Kidney (tissue), 22 donors: ENCODE measurements at places on chromosomes 13 and 19.

DNA sequence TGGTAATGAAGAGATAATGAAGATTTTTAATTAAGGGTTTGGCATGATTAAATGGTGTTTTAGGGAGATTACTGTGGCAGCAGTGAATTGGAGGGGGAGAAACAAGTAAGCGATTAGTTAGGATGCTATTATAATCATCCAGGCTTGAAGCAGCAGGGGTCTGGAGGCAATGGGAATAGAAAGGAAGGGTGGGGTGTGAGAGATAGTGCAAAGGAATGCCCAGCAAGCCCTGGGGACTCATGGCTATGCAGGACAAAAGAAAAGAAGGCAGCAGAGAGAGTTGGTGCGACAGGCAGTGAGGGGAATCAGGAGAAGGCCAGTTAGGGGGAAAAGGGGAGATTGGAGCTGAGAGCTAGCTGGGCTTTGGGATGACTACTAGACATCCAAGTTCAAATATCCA is 34.5 kb downstream of the SOX21 start:
- DNase-seq: no peak

DNA sequence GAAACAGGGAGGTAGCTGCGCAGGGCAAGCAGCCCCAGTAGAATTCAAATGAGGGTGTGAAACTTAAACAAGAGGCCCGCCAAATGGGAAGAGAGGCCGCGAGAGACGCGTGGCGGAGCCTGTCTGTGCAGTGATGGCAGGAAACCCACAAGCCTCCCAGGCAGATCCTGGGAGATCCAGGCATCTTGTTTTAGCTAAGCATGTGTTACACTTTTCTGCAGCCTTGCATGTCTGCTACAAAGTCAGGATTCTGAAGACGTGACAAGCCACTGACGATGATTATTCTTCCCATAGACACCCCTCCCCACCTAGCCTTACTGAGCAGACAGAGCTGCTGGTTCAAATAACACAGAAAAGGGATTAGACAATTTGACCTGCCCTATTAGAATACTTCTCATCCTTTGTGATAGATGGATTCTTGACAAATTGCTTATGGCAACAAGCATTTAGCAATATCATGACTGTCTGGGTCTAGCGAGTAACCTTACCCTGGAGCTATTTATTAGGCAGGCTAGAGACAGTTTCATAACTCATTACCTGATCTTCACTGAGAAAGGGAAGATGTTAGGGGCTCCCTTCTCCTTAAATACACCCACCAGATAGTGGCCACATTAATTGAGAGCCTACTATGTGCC is 185.2 kb upstream of the IRS2 start:
- no peak for DNase-seq

GRCh38 chr13:30020726-30021312 is 170.4 kb upstream of the UBL3 start:
- DNase-seq: no peak

GRCh38 chr19:35118268-35119020 is 2.8 kb downstream of the FXYD3 start:
- DNase-seq: no peak

GRCh38 chr13:23551213-23552008 is 18.8 kb upstream of the TNFRSF19 start:
- no peak for DNase-seq

GRCh38 chr13:39269411-39269810 is 231.2 kb downstream of the NHLRC3 start:
- no peak for DNase-seq

DNA sequence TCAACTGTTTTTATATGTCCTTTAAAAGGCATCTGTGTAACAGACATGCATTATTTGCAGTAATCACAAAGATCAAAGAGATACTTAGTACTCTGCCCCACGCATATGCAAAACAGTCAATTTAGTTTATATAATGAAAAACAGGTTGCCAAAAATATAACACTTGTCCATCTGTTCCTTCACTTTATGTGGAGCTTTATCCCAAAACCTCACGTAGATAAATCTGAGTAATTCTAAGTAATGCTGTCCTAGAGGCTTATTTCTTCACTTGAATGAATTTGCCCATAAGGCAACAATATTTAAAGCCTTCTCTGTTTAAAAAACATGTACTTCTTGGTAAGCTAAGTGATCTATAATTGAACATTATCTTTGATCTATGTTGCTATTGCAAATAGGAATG is 20.3 kb upstream of the SLITRK6 start:
- no peak for DNase-seq

- DNase-seq: no peak
These were observed 231.5 kb downstream of the FGF14 start for GRCh38 chr13:102170305-102170704.
